Thyroid gland (tissue), 4 donors: ENCODE measurements at places on chromosomes 3 and 15. TPM values are rescaled to one million over a fixed set of nuclear protein-coding genes. Genes with fewer than 3 reads are reported as not detected.

DNA sequence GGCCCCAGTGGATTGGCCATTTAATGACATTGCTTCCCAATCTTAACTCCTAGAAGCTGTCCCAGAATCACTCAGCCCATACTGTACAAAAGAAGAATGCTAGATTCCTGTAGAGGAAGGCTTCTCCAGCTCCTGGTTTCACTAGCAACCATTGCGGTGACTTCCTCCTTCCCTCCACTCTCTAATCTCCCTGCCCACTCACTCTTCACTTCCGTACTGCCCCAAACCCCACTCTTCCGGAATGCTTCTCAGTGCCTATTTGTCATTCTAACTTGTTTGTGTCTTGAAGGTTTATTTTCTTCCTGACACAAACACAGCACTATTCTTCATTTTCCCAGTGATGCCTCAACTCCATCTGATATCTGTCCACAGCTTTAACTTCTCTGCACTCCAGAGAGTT is 97.1 kb upstream of the SPATA16 start:
- H3K36me3 ChIP-seq: no peaks in the 10 kb centered on the region
- DNase-seq: no peak
- no peaks in the 10 kb centered on the region for H3K4me1 ChIP-seq
- no peak overlapping the region for H3K27ac ChIP-seq
- no peaks in the 10 kb centered on the region for H3K27me3 ChIP-seq
- H3K4me3 ChIP-seq: no peak overlapping the region

- no peak overlapping the region for H3K4me3 ChIP-seq
- H3K27me3 ChIP-seq: no peaks in the 10 kb centered on the region
- no peaks in the 10 kb centered on the region for H3K4me1 ChIP-seq
- DNase-seq: no peak
- H3K27ac ChIP-seq: no peak overlapping the region
- no peaks in the 10 kb centered on the region for H3K36me3 ChIP-seq
Observed at GRCh38 chr3:139296141-139296718, 47.6 kb upstream of the MRPS22 start.

- peaks cover 16% of the 10 kb centered on the region for H3K36me3 ChIP-seq
- no peaks in the 10 kb centered on the region for H3K27me3 ChIP-seq
- H3K27ac ChIP-seq: no peak overlapping the region
Observed at GRCh38 chr3:179234199-179234598, 16.7 kb downstream of the KCNMB3 start.

DNA sequence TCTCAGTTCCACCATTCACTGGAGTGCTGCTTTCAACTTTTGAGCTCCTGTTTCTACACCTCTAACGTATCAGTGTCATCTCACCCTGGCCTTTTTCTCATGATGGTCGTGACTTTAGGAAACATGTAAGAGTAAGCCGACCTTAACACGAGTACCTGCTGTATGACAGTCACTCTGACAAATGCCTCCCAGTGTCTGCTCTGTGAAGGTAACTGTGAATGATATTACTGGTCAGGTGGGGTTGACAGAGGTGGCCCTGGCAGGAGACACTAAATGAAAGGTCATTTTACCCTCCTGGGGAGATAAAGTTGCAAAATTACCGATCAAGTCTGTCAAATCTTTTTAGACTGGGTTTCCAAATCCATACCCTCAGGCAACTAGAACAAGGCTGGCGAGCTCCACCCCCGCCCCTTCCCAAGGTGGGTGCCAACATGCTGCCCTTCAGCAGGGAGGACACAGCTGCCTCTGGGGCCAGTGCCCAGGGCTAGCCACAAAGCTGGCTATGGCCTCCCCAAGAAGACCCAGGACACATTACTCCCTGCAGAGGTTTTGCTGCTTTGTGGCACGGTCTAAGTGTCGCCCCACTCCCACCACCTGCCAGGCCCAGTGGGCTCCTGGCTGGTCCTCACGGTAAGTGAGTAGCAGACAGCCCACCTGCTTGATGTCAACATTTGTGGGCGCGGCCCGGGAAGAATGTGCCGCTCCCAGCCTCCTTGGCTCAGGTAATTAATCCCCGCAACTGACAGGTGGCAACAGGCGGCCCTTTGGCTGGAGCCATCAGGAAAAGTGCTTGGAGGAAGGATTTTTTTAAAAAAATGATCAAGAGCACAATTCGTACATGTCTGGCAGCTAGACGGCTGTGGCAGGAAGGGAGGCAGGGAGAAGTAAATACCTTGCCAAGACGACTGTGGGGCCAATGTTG is 211.8 kb downstream of the TP63 start:
- no peak for DNase-seq
- H3K4me1 ChIP-seq: no peaks in the 10 kb centered on the region
- no peak overlapping the region for H3K27ac ChIP-seq
- H3K36me3 ChIP-seq: no peaks in the 10 kb centered on the region

- H3K27ac ChIP-seq: no peak overlapping the region
- no peaks in the 10 kb centered on the region for H3K4me1 ChIP-seq
- no peak overlapping the region for H3K4me3 ChIP-seq
- no peak for DNase-seq
Observed at GRCh38 chr3:20682573-20682972, 496.6 kb upstream of the SGO1 start.

- no peak overlapping the region for H3K27ac ChIP-seq
- no peaks in the 10 kb centered on the region for H3K36me3 ChIP-seq
- peaks cover 30% of the 10 kb centered on the region for H3K4me1 ChIP-seq
- DNase-seq: no peak
- no peaks in the 10 kb centered on the region for H3K27me3 ChIP-seq
Observed at GRCh38 chr15:61749169-61749568, 311.1 kb downstream of the VPS13C start.

DNA sequence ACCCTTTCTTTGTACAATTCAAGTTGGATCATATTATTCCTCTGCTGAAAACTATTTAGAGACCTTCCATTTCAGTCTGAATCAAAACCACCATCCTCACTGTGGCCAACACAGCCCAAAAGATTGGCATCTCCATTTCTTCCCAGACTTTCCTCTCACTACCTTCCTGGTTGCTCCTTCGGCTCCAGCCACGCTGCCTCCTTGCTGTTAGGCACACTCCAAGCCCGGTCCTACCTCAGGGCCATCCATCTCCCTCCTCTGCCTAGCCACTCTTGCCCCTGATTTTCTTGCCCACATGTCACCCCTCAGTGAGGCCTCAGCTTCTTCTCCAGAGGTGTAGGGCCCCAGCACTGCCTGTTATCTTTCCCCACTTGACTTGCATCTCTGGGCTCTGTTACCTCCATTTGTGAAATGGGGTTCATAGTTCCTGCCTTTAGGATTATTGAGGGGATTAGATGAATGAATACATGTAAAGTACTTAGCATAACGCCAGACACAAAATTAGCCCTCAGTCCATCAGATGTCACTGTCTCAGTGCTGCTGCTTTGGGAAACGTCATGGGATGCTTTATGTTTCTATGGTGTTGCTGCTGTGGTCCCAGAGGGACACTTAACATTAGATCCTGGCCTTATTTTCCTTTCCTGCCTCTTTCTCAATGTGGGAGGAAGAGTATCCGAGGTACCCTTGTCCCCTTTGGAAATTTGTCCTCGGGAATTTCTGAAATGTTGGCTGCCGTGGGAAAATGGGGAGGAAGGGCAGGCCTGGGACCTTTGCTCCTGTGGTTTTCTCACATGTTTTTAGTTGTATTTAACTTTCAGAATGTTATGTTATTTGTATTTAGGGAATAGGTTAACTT is 31.3 kb downstream of the SNRK start:
- no peak overlapping the region for H3K4me3 ChIP-seq
- no peaks in the 10 kb centered on the region for H3K36me3 ChIP-seq
- no peaks in the 10 kb centered on the region for H3K27me3 ChIP-seq
- H3K4me1 ChIP-seq: peaks cover 35% of the 10 kb centered on the region

- H3K36me3 ChIP-seq: no peaks in the 10 kb centered on the region
- DNase-seq: no peak
- no peak overlapping the region for H3K4me3 ChIP-seq
- no peaks in the 10 kb centered on the region for H3K4me1 ChIP-seq
Observed at GRCh38 chr15:68385671-68386586, 46.0 kb downstream of the ITGA11 start.

The HYAL1 gene
- 5.8 TPM for total RNA-seq

- DNase-seq: no peak
- no peak overlapping the region for H3K27ac ChIP-seq
- peaks cover 6% of the 10 kb centered on the region for H3K4me1 ChIP-seq
Observed at GRCh38 chr3:111538111-111538510, 3.9 kb upstream of the CD96 start.

DNA sequence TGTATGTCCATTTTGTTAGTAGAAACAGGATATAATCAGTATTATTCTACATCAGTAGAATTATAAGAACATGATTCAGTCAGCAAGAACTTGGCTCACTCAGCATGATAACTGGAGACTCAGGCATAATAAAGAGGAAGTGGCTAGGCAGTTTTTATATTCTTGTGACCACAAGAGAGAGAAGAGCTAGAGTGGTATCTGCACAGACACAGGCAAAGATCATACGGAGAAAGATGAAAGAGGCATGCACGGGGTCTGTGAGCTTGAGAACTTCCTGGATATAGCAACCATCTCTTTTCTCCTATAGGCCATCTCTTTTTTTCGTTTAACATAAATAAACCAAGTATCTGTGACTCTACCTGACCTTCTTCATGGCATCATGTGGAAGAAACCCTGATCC is 46.8 kb downstream of the MYO5A start:
- no peak overlapping the region for H3K4me3 ChIP-seq
- no peaks in the 10 kb centered on the region for H3K36me3 ChIP-seq

The CLDN16 gene
- total RNA-seq: 0.38 TPM

The EAF2 gene
- total RNA-seq: 2.6 TPM

DNA sequence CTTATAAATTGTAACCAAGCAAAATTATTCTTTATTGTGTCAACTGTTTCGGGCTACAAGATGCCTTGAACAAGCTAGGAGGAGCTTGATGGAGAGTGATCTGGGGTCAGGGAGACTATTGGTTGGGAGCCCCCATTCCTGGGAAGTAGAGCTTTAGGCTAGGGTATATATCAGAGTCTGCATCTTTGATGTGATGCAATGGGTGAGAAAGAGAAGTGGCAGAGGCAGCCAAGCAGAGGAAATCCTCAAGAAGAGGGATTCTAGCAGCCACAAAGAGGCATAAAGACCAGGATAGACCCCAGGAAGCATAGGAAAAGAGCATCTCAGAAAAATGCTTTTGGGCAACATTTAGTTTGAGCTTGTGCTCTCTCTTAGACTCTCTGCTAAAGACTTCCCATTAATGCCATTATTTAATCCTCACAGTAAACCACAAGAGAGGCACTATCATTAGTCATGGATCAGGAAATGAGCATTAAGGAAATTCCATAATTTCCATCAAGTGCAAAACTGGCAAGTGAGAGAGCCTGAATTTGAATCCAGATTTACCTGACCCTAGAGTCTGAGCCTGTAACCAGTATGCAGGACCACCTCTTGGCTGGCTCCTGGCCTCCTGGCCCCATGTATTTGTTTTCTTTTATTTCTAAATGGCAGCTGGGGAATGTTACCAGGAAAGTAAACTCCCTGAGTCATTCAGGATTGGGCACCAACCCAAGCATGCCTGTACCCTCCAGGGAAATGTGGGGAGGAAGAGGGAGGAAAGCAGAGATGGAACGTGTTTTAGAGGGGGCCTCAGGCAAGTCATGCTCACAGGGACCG is 118.7 kb downstream of the RPL22L1 start:
- peak overlapping the region; percentile 8 for H3K27ac ChIP-seq
- no peaks in the 10 kb centered on the region for H3K36me3 ChIP-seq
- H3K27me3 ChIP-seq: no peaks in the 10 kb centered on the region
- H3K4me1 ChIP-seq: peaks cover 8% of the 10 kb centered on the region

GRCh38 chr3:133479895-133480669 is 80.2 kb downstream of the BFSP2 start:
- H3K36me3 ChIP-seq: no peaks in the 10 kb centered on the region
- no peaks in the 10 kb centered on the region for H3K27me3 ChIP-seq
- H3K4me3 ChIP-seq: no peak overlapping the region
- DNase-seq: no peak
- peaks cover 8% of the 10 kb centered on the region for H3K4me1 ChIP-seq

DNA sequence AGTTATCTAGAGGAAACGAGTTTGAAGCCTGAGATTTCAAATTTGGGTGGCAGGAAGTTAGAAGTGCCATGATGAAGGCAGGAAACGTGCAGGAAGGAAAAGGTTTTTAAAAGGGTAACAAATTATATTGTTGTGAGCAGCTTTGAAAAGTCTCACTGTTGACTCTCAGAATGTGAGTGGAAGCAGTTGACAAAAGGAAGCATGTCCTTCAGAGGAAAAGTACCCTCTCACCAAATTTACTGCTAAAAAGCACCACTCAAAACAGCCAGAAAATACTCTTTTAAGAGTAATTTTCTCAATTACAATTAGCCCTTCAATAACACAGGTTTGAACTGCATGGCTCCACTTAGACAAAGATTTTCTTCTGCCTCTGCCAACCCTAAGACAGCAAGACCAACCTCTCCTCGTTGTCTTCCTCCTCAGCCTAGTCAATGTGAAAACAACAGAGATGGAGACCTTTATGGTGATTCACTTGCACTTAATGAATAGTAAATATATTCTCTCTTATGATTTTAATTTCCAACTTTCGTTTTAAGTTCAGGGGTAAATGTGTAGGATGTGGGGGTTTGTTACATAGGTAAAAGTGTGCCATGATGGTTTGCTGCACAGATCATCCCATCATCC is 117.1 kb upstream of the LIPC start:
- DNase-seq: no peak
- no peak overlapping the region for H3K27ac ChIP-seq
- no peak overlapping the region for H3K4me3 ChIP-seq
- no peaks in the 10 kb centered on the region for H3K27me3 ChIP-seq
- peaks cover 4% of the 10 kb centered on the region for H3K4me1 ChIP-seq
- H3K36me3 ChIP-seq: no peaks in the 10 kb centered on the region

The PLA2G4B gene
- total RNA-seq: 7.3 TPM

DNA sequence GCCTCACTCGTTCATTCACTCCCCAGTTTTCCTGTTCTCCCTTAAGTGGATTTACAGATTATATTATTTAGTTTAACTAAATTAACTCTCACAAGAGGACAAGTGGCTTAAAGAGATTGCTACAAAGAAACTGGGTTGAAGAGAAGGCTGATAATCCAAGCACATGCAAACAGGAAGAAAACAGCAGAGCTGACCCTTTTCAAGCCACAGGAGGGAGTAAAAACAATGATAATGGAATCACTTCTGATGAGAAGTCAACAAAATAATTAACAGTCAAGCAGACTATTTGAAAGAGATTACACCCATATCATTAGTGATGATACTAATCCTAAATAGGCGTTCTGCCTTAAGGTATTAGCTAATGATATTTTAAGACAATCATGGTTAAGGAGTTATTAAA is 31.7 kb downstream of the BOC start:
- H3K4me3 ChIP-seq: no peak overlapping the region
- H3K4me1 ChIP-seq: peaks cover 28% of the 10 kb centered on the region
- DNase-seq: no peak
- H3K27ac ChIP-seq: no peak overlapping the region
- H3K27me3 ChIP-seq: no peaks in the 10 kb centered on the region

- H3K27ac ChIP-seq: no peak overlapping the region
- H3K27me3 ChIP-seq: no peaks in the 10 kb centered on the region
- DNase-seq: no peak
- H3K4me3 ChIP-seq: no peak overlapping the region
- no peaks in the 10 kb centered on the region for H3K4me1 ChIP-seq
Observed at GRCh38 chr3:9876991-9877390, 3.1 kb downstream of the CIDEC start.
